Stimulated activated CD4-positive, alpha-beta T cell treated with anti-CD3 and anti-CD28 coated beads, Interleukin-12 subunit alpha, Interleukin-12 subunit beta, amount 100 ng/mL, for 24 hours (primary cell): ENCODE measurements at places on chromosomes 3 and 15.
A peak's percentile ranks its signal among the peaks of the same experiment; 100 is the strongest.

DNA sequence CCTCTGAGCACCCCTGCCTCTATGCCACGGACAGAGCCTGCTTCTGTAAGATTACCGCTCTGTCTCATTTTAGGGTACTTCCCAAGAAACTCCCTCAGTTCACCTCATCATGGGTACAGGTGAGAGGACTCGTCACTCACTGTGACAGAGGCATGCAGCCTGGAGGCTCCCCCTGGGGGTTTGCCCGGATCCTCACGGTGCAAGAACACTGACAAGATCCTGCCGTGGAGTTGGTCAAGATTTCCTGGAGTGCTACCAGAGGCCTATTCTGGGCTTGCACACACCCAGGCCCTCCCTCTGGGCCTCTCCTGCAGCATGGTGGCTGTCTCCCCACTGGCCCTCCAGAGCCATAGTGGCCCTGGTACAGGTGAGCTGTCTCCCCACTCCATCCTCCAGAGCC, 103.1 kb upstream of the TNIK start:
- DNase-seq = no peak

DNA sequence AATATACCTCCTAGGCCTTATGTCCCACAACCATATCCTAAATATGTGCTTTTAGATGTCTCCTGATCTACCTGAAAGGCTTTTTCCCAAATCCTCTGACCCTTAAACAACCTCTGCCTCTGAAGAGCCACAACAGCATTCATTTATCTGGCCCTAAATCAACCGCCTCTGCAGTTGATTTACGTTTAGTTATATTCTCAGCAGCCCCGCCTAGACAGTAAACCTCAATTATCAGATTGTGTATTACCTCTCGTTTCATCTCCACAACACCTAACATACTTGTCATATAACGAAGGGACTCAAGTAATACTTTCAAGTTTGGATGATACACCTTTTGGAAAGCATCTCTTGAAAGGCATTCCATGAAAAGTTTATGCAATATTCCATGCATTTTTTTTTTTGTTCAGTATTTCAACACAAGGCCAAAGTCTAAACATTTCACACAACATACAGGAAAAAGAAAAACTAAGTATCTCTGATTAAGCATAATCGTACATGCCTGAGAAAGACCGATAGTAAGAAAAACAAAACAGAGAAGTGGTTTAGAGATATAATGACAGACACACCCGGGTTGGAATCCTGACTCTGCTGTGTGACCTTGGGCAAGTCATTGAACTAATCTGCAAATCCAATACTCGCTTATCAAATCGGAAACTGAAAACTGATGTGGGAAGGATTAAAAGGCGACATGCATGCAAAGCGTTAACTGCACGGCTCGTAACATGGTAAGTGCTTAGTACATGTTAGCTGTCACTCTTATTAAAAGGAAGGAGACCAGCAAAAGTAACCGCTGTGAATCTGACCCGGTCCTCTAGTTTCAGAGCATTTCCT, 778 bp downstream of the CRBN start:
- DNase-seq = no peak

- no peak for DNase-seq
Observed at GRCh38 chr15:85874236-85874635, 79.5 kb upstream of the KLHL25 start.

GRCh38 chr15:97961067-97961954, 808 bp downstream of the ARRDC4 start:
- no peak for DNase-seq

DNA sequence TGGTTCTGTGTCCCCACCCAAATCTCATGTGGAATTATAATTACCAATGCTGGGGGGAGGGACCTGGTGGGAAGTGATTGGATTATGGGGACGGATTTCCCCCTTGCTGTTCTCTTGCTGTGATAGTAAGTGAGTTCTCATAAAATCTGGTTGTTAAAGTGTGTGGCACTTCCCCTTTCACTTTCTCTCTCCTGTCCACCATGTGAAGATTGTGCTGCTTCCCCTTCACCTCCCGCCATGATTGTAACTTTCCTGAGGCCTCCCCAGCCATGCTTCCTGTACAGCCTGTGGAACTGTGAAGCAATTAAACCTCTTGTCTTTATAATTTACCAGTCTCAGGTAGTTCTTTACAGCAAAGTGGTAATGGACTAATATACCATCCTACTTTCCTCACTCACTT, 289.6 kb downstream of the EFHB start:
- DNase-seq = no peak

DNA sequence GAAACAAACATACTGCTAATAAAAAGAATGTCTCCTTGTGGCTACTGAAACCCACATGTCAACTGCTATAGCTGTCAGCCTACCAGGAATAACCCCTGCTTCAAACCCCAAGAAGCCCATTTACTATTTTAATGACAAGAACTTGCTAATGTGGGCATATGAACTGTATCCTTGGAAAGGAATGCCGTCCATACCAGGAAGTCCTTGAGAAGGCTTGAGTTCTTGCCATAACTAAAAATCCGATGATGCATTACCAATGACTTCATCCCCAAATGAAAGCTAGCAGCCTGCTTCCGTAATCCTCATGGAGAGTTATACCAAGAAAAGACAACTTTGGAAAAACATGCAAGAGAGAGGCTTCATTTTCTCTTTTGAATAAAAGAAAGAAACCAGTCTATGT, 34.8 kb downstream of the MINDY4B start:
- DNase-seq = no peak

GRCh38 chr15:66253418-66254088, at the start of gene MEGF11:
TSS of gene MEGF11 (minus strand) at chr15:66253750. CDS start at chr15:66128403, 125,347 bp downstream.
- no peak for DNase-seq

- DNase-seq = peak; percentile 81
Observed at GRCh38 chr15:69462493-69463181, 10.0 kb downstream of the RPLP1 start.

- no peak for DNase-seq
Observed at GRCh38 chr15:43541785-43542184, 24.4 kb downstream of the MAP1A start.
